ENCODE measurements at places on chromosomes 1 and 21.

DNA sequence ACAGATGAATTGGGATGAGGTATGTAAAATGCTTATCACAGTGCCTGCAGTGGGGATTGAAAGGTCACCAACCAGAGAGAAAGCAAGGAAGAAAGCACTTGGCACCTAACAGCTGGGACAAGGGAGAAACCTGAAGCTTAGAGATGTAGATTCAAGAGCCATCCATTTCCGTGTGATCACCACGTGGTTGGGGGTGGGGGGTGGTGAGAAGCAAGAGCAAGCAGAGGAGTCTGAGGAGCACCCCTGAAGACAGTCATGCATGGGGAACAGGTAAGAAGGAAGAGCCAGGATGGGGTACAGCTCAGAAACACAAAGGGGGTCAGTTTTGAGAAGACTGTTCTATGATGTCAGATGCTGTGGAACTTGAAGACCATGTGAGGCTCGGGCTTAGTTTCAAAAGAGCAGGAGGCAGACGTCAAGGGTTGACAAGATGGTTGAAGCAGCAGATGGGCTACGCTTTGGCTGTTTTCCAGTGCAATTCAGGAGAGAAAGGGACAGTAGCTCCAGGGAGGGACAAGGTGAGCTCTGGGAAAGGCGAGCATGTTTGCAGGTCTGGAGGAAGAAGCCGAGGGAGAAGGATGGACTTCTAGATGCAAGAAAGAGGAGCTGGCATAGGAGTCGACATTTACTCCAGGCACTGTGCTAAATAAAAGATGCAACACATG, 17.4 kb downstream of the KANK4 start:
- DNase-seq: no peak

GRCh38 chr1:63670164-63670563, 77.0 kb downstream of the PGM1 start:
- DNase-seq: no peak

- peak; percentile 37 for DNase-seq
Observed at GRCh38 chr21:33976082-33977016, 60.7 kb upstream of the ATP5PO start.

GRCh38 chr1:145927916-145928643, 796 bp upstream of the RBM8A start:
- no peak for DNase-seq
